Nasal cavity respiratory epithelium epithelial cell of viscerocranial mucosa (primary cell): ENCODE measurements at places on chromosomes 3 and 15. TPM values are rescaled to one million over a fixed set of nuclear protein-coding genes. Genes with fewer than 3 reads are reported as not detected.

Gene EPHA6
- total RNA-seq = 0.34 and 0.36 TPM in 2 replicates

Gene LDHAL6B
- total RNA-seq = not detected in 2 replicates

Gene HMG20A
- 21.2 and 29.3 TPM in 2 replicates for total RNA-seq

Gene HCLS1
- 3.8 and 29.3 TPM in 2 replicates for total RNA-seq

Gene DENND6A
- 33.5 and 34.9 TPM in 2 replicates for total RNA-seq

Gene PLSCR2
- total RNA-seq = under 0.01 and 0.28 TPM in 2 replicates

Gene GDPGP1
- total RNA-seq = 4.1 and 5.0 TPM in 2 replicates

Gene ZBBX
- total RNA-seq = 0.07 TPM in 1 of 2 replicates, not detected in the other

Gene FEZF2
- total RNA-seq = not detected in 2 replicates

Gene CLRN1
- total RNA-seq = not detected in 2 replicates

Gene ARGFX
- not detected in 2 replicates for total RNA-seq

Gene IQGAP1
- total RNA-seq = 315 and 505 TPM in 2 replicates

Gene RAF1
- 108 and 113 TPM in 2 replicates for total RNA-seq

Gene SLC2A2
- total RNA-seq = not detected in 2 replicates

Gene MNS1
- total RNA-seq = not detected in 2 replicates

Gene PIF1
- total RNA-seq = 0.28 and 0.34 TPM in 2 replicates

Gene CATSPER2
- 1.4 and 6.7 TPM in 2 replicates for total RNA-seq
